ENCODE measurements at places on chromosomes 5 and 9.
A peak's percentile ranks its signal among the peaks of the same experiment; 100 is the strongest.

GRCh38 chr9:132694144-132694543, 23.9 kb downstream of the GTF3C4 start:
- DNase-seq = peak; percentile 61

DNA sequence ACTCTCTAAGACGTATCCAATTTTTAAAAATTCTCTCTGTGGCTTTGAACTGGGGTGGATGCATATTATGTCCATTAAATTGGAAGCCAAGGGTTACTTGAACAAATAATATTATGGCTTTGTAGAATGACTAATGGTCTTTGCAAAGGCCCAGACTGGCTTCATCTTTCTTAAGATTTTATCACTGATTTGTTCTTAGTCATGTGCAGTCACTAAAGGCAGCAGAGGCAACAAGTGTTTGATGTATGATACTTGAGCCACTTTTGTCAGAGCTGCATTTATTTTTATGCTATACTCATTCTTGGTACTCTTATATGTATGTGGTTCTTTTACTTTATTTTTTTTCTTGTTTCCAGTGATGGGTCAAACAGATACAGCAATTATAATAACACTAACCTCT, 152.2 kb downstream of the NR2F1-AS1 start:
- DNase-seq = no peak

GRCh38 chr9:16417161-16417560, 453.3 kb downstream of the BNC2 start:
- peak; percentile 50 for DNase-seq

GRCh38 chr9:122159925-122160246, 178 bp downstream of the MORN5 start:
- DNase-seq = no peak

GRCh38 chr5:50501491-50502228, 60.6 kb upstream of the EMB start:
- DNase-seq = peak; percentile 84

GRCh38 chr5:98769210-98769958, 4.1 kb upstream of the RGMB start:
- DNase-seq = peak; percentile 4

DNA sequence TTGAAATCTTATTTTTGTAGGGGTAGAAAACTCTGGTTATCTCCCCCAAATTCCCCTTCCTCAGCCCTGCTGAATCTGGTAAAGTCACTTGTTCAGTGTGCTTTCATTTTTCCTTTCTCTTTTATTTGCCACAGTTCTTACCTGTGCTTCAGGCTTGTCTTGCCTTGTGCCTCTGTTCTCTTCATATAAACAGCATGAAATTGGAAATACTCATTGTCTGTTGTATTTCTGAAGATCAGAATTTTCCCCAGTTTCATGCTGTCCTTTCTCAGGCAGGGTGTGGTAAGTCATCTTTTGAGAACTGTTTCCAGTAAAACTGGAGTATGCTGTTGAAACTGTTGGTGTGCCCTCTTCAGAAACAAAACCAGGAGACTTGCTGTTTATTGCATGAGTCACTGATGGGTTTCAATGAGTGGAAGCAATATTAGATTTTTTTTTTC, 7.0 kb downstream of the PAM start:
- DNase-seq = no peak

GRCh38 chr9:133948561-133949485, 43.3 kb downstream of the VAV2 start:
- no peak for DNase-seq

DNA sequence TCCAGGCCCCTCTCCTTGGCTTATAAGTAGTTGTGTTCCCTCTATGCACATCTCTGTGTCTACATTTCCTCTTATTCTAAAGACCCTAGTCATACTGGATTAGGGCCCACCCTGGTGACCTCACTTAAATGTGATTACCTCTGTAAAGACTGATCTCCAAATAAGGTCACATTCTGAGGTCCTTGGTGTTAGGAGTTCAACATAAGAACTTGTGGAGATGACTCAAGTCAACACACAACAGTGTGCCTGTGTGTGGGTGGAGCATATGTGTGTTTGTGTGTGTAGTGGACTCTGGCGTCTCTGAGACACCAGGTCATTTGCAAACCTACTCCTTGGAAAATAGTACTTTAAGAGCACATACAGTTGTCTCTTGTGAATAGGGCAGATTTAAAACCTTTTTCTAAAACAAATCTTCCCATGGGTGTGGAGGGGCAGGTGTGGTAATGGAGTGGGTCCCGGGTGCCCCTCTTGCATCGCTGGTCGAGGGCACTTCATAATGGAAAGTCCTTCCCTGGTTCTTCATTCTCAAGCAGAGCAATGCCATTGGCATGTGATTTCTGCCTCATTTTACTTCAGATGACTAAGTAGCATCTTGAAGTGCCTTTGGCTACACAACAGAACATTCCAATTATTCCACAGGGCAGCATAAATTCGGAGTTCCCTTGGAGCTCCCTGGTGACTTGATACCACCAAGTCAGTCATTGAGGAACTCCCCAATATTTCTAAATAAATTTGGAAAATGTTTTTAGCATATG, 84.4 kb downstream of the C9orf152 start:
- DNase-seq = no peak

GRCh38 chr9:107033966-107034365, 171.0 kb downstream of the ZNF462 start:
- DNase-seq = no peak
